ENCODE measurements at places on chromosomes 3 and 15. TPM values are rescaled to one million over a fixed set of nuclear protein-coding genes. Genes with fewer than 3 reads are reported as not detected.

GRCh38 chr15:31301673-31301990, 25.0 kb upstream of the KLF13 start:
- H3K27ac ChIP-seq = no peak overlapping the region
- peaks cover 2% of the 10 kb centered on the region for H3K27me3 ChIP-seq
- H3K36me3 ChIP-seq = no peaks in the 10 kb centered on the region
- peaks cover 21% of the 10 kb centered on the region for H3K4me1 ChIP-seq

DNA sequence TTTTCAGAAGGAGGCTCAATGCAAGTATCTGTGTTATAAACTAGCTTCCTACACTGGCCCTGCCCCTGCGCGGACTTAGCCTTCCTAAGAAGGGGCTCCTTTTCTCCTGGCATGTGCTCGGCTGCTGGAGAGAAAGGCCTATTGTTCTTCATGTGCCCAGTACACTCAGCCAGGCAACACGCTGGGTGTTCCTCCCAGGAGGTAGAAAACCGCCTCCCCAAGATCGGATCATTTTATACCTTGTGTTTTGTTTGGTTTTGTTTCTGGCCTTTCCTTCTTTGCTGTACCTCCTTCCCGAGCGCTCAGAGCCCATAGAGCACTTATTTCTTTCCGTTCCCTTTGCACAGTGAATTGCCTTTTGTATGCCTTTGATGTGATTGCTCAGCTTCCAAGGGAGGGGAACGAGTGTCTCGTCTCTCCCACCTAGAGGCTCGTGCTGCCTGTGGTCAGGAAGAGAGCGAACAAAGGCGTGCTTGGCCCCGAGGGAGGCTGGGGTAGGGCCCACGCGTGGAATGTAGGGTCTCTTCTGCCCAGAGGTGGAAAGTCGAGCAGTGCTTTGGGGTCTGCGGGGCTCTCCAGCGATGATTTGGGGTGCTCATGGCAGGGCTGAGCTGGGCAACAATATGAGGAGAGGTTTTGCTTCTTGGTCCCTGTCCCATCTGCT, 30.0 kb downstream of the CCNL1 start:
- no peaks in the 10 kb centered on the region for H3K27me3 ChIP-seq
- no peaks in the 10 kb centered on the region for H3K36me3 ChIP-seq
- peak overlapping the region; percentile 78 for H3K4me3 ChIP-seq
- DNase-seq = peak; percentile 80
- peaks cover 78% of the 10 kb centered on the region for H3K4me1 ChIP-seq
- peak overlapping the region; percentile 98 for H3K27ac ChIP-seq

DNA sequence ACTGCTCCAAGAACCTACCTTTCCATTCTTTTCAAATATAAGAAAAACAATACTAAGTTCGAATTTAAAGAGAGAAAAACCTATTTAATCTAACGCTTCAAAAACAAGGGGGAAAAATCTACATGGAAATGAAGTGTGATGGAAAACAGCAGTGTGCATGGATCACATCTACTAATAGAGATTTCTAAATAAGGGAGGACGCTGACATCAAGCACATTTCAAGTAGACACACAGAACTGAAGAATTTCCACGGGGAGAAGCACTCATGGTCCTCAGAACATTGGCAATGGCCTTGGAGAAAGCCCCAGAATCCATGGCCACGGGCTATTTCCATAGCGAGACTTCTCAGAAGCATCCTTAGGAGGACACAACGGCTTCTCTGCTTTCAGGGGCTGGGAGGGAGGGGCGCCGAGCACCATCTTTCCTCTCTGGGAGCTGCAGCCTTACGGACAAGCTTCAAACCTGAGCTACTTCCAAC, 1.0 kb downstream of the TASOR start:
- H3K4me3 ChIP-seq = peak overlapping the region; percentile 100
- no peak for DNase-seq
- no peaks in the 10 kb centered on the region for H3K27me3 ChIP-seq
- peaks cover 34% of the 10 kb centered on the region for H3K4me1 ChIP-seq
- H3K27ac ChIP-seq = peak overlapping the region; percentile 99

GRCh38 chr3:169460035-169460434, 203.5 kb downstream of the MECOM start:
- no peak overlapping the region for H3K4me3 ChIP-seq
- no peak for DNase-seq
- no peak overlapping the region for H3K27ac ChIP-seq
- no peaks in the 10 kb centered on the region for H3K4me1 ChIP-seq

DNA sequence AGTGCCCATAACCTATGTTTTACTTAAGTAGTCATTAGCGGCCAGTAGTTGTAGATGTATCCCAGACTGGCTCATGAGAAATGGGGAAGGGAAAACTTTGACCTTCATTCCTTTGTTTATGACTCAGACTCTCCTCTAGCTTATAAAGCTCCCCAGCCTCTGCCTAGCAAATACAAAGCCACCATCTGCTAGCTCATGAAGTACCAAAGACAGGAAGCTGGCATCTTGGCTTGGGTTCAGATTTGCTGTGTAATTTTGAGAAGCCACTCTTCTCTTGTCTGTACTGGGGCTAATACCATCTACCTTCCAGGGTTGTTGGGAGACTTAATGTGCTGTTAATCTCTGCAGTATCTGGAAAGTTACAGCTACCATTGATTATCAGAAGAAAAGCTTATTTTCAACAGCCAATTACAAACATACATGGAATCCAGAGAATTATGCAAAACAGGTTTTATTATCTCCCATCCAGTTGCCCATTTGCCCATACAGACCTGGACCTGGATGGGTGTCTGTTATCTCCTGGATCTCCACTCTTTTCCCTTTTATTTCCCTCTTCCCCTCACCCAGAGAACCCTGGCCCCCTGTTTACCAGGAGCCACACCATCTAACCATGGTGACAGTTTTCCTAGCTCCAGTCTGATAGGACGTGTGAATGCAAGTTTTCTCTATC, 153.8 kb downstream of the SEMA6D start:
- H3K4me3 ChIP-seq = no peak overlapping the region
- no peaks in the 10 kb centered on the region for H3K36me3 ChIP-seq
- no peak for DNase-seq
- H3K27ac ChIP-seq = no peak overlapping the region
- H3K27me3 ChIP-seq = no peaks in the 10 kb centered on the region
- H3K4me1 ChIP-seq = no peaks in the 10 kb centered on the region

DNA sequence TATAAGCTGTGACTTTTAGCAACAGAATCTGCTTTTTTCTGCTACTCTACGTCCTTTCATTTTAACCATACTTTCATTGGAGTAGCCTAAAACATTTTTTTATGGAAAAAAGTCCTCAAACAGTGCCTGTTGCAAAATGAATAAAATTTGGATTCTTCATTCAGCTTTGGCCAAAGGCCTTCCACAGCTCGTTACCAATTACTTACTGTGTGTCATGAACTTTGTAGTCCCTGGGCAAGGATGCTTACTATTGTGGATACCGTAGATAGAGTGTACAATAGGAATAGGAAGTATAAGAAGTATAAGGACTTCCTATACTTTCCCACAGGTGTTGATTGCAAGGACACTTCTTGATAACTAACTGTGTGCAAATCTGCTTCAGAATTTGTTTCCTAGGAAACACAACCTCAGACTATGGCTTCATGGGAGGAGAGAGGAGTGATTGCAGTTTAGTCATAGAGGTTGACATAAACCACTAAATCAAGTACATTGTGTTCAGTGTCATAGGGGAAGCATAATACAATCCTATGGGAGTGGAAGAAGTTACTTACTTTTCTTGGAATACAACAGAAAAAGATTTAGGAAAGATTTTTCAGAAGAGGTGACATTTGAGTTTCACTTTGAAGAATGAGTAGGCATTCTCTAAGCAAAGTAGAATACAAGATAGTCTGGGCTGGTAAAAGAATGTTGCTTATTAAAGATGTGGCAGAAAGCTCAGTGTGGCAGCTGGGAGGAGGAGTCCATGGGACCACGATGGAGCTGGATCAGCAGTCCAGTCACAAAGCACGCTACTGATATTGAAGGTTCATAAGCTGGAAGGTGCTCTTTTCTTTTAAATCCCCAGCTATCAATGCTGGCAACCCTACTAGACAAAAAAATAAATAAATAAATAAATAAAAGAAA, 309.7 kb upstream of the TPRG1 start:
- no peak overlapping the region for H3K4me3 ChIP-seq
- no peak overlapping the region for H3K27ac ChIP-seq
- peaks cover 9% of the 10 kb centered on the region for H3K36me3 ChIP-seq
- no peak for DNase-seq
- H3K4me1 ChIP-seq = peaks cover 2% of the 10 kb centered on the region

DNA sequence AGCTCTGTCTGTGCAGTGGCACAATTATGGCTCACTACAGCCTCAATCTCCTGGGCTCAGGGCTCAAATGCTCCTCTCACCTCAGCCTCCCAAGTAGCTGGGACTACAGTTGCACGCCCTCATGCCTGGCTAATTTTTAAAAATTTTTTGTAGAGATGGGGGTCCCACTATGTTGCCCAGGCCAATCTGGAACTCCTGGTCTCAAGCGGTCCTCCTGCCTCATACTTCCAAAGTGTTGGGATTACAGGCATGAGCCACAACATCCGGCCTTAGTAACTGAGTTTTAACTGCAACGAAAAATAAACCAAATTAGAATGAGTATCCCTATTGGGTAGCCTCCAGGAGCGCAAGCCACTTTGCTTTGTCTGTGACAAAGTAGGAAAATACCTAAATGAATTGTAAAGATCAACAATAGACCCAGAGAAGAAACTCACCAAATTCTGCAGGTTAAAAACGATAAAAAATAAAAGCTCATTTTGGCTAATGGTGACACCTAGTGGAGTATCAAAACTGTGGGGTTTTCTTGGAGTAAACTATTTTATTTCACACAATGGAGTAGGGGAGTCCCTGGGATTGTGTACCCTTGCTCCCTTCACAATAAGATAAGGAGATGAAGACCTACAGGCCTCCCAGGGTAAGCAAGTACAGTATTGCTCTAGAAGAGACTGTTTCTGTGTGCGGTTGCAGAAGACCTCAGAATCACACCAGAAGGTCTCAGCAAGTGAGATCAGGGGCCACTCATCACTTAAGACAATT, 21.0 kb upstream of the CA12 start:
- no peak overlapping the region for H3K27ac ChIP-seq
- DNase-seq = peak; percentile 71
- H3K27me3 ChIP-seq = no peaks in the 10 kb centered on the region
- H3K4me3 ChIP-seq = no peak overlapping the region

- no peak overlapping the region for H3K4me3 ChIP-seq
- DNase-seq = no peak
These were observed 308.5 kb downstream of the SV2B start for GRCh38 chr15:91408476-91409076.

GRCh38 chr3:192904632-192905289, 12.9 kb downstream of the MB21D2 start:
- no peak for DNase-seq
- no peak overlapping the region for H3K27ac ChIP-seq
- H3K36me3 ChIP-seq = peaks cover 49% of the 10 kb centered on the region
- H3K27me3 ChIP-seq = peaks cover 4% of the 10 kb centered on the region
- H3K4me3 ChIP-seq = no peak overlapping the region
- peaks cover 43% of the 10 kb centered on the region for H3K4me1 ChIP-seq

DNA sequence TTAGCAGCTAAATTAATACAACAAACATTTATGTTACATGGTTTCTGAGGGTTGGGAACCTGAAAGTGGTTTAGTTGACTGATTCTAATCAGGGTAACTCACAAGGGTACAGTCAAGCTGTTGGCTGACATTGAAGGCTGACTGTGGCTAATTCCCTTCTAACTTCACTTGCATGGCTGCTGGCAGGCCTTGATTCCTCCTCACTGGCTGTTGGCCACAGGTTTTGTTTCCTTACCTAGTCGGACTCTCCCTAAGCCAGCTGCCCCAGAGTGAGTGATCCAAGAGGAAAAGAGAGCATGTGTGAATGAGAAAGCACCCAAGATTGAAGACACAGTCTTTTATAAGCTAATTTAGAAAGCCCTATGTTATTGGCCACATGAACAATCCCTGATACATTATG, 700.1 kb downstream of the ROBO1 start:
- no peak for DNase-seq
- H3K4me3 ChIP-seq = no peak overlapping the region
- H3K27ac ChIP-seq = no peak overlapping the region
- no peaks in the 10 kb centered on the region for H3K36me3 ChIP-seq
- H3K27me3 ChIP-seq = no peaks in the 10 kb centered on the region

The WNT7A gene
- total RNA-seq = not detected

Data from activated CD4-positive, alpha-beta T cell treated with anti-CD3 and anti-CD28 coated beads, Interleukin-2, amount 10 ng/mL, durations not matched to agents 24 days and 14 days (primary cell).